ENCODE measurements at places on chromosomes 2 and 18.

DNA sequence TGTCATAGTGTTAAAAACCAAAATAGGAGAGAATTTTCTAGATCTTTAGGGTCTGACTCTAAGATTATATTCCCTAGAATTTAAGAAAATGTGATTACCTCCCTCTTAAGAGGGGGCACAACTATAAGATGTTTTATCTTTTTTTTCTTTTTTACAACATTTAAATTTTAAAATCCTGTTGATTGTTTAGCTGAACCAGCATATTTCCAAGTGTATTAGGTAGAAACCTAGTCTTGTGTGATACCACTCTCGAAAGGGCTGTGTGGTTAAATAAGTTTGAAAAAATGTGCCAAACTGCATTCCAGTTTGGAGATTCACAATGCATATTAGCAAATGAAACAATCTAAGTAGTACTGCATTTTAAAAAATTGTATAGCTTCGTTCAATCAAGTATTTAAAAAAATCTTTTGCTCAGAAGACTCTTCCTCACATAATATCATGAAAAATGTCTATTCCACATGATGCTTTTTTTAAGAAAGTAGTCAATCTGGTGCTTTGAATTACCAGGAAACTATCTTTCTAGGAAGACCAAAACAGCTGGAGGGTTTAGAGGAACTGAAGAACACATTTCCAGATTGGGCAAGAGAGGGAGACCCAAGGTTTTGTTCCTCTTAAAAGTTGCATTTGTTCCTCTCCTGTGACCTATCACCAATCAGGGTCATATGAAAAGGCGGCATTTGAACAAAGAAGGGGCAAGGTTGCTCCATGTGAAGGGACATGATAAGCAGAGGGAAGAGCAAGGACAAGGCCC, 98.8 kb downstream of the DPP4 start:
- DNase-seq: no peak

GRCh38 chr2:96195410-96196066, 13.1 kb downstream of the STARD7 start:
- no peak for DNase-seq

GRCh38 chr2:176167398-176167797, 10.3 kb downstream of the HOXD3 start:
- no peak for DNase-seq

DNA sequence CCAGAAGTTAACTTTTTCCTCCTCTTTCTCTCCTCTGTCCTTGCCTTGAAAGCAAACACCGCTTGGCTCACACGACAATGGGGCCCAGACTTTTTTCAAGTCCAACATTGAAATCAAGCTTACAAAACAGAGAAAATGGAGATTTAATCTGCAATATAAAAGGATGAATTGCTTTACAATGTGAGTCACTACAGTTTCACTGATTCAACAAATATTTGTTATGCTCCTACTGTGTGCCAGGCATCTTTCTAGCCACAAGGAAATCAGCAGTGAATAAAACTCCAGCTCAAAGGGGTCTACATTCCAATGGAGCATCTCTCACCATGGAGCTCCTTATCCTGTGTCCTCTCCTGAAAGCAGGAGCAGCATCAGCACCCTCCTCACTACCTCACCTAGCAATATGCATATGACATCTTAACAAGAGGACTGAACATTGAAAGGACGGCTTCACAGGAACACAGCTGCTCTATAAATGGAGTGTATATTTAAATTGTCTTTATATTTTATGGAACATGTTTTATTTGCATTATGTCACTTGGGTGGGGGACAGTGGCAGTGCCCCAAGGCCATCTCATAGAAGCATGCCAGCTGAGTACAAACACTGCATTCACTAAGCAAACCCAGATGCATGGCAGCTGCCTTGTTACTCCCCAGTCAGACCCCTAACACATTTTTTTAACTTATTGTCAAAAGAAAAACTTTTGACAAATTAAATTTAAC, 39.5 kb downstream of the PKDCC start:
- no peak for DNase-seq

DNA sequence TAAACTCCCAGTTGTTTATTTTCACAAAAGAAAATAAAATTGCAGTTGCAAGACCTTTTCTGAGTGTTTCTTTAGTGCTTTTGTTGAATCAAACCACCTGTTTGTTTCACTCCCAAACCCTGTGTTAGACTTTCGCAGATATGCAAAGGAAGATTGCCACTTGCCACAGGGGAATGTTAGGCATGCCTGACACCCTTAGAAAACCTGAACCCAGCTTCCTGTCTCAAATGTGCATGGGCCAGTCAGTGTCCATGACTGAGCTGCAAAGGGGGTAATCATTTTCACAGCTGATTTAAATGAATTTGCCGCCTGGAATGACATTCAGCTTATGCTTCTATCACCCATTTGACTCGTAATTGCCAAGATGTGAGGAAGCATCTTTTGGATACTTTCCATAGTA, 17.5 kb downstream of the TGOLN2 start:
- DNase-seq: no peak

DNA sequence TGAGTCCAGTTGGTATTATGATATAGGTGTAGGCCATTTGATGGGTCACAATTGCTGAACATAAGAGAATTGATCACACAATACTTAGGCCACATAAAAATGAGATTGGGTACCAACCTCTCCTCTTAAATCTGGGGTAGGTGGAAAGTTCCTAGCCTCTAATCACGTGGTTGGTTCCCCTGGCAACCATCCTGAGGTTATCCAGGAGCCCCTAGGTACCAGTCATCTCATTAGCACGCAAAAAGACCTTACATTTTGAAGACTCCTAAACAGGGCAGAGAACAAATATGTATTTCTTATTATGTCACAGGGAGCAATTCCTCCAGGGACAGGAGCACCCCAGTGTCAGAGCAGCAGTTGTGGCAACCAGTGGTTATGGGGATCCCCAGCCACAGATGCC, 12.7 kb upstream of the SELENOI start:
- no peak for DNase-seq

GRCh38 chr2:127665267-127665893, 9.9 kb downstream of the LIMS2 start:
- DNase-seq: no peak

DNA sequence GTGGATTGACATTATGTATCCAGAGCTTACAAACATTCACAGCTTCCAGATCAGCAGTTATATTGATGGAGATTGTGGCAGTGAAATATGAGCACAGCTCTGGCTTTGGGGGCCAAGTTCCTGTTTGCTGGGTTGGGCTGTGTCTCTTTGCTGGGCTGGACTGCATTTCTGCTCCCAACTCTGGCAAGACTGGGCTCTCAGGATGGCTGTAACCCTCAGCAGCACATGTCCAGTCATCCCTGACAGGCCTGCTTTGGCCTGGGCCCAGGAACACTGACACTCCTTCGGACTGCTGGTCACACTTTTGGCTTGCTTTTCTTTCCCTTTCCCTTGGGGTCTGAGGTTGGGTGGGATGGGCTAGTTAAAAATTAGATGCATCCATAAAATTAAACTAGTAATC, 17.9 kb upstream of the VPS4B start:
- DNase-seq: no peak

DNA sequence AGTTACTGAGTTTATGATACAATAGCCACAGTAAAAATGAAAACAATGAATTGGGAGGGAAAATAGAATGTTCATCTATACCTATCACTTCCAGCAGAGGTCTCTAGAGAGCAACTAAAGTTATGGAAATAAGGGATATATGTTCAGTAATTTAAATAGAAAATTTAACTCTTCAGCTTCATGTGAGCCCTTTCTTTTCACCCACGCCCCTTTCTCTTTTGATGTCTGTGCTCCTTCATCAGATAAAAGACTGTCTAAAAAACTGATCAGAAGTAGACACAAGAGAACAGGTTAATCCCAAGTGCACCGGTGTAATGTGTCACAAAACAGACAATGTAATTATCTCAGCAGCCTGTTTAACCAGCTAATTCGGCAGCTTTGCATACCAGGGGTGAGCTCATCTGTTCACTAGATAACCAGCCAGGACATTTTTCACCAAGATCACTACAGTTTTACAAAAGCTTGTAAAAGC, 238.5 kb upstream of the ERBB4 start:
- peak; percentile 32 for DNase-seq

- DNase-seq: no peak
Observed at GRCh38 chr2:170247333-170247732, 69.4 kb downstream of the MYO3B start.

GRCh38 chr2:117953231-117953630, 60.6 kb downstream of the CCDC93 start:
- DNase-seq: no peak

DNA sequence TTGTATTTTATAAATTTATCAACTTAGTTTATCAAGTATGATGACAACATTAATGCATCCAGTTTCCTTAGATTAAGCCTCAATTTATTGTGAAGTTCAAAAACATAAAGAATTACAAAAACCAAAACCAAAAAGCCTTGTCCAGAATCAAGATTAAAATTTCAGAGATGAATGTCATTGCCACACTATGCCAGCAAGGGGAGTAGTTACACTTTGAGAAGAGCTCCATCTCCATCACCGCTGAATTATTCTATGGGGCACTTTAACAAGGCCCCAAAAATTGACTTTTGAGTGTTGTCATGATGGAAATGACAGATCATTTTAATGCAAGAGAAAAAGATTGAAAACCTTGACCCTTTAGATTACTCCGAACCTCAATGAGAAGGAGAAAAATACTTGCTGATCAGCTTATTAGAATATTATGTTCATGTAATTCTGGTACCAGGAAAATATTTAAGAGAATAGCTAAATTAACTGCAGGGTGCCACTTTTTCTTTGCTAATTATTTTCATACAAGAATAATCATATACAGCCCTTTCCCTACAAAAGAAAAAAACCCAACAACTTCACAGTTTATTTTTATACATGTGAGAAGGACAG, 152.5 kb upstream of the AQP4 start:
- DNase-seq: no peak

DNA sequence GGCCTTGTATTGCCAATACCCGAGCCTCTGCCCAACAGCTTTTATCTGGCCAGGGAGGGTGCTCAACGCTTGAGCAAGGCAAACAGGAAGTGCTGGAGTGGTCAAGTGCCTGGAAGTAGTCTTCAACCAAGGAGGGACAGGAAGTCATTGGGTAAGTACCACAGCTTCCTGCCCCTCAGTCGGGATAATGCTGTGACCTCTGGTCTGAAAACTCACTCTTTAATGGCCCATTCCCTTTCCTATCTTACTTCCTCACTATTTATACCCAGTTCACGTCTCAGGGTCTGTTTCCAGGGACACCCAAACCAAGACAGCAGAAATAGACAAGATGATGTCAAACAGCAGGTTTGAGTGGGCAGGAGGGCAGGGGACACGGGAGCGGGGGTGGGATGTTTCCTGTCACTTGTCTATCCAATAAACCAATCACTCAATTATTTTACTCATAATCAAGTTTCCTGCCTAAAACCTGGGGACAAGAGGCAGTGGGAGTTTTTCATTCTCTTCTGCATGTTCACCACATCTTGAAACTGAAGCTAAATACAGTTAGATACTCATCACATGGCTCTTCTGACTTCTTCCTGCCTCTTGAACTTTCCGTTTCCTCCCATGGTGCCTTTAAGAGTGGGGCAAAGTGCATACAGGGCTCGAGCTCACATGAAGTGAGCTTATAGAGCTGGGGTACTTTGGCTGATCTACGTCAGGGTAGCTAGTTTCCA, 68.9 kb upstream of the CAB39 start:
- no peak for DNase-seq

- no peak for DNase-seq
Observed at GRCh38 chr18:79856119-79857007, 58.6 kb downstream of the KCNG2 start.

DNA sequence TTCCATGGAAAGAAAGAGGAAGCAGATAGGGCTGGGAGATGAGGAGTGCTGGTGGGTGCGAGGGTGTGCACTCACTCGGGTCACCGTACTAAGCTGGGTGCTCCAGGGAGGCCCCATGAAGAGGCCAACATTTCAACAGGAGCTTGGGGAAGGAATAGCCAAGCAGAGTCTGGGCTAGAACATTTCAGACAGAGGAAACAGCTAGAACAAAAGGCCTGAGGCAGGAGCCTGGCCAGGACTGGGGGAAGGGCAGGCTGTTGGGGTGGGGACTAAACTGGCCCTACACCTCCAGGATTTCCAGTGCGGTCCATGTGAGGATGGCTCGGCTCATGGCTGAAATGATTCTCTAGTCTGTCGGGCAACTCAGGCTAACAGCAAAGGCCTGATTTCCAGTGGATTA, 90.8 kb downstream of the ZFP36L2 start:
- no peak for DNase-seq

DNA sequence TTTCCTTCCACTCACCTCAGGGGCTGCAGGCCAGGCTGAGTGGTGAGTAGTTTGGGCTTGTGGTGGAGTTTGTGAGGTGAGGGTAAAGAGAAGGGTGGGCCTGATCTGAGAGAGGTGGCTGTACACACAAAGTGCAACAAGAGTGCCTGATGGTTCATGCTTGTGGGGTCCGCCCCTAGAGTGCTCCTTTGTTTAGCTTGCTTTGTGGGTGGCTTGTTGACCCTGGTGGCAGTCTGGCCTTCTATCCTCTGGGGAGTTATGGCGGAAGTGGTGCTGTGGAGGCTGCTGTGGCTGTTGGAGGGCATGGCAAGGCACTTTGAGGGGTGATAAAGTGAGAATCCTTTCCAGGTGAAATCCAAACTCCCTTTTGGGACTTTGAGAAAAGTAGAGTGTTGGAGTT, 10.6 kb downstream of the UBE2F start:
- DNase-seq: no peak

DNA sequence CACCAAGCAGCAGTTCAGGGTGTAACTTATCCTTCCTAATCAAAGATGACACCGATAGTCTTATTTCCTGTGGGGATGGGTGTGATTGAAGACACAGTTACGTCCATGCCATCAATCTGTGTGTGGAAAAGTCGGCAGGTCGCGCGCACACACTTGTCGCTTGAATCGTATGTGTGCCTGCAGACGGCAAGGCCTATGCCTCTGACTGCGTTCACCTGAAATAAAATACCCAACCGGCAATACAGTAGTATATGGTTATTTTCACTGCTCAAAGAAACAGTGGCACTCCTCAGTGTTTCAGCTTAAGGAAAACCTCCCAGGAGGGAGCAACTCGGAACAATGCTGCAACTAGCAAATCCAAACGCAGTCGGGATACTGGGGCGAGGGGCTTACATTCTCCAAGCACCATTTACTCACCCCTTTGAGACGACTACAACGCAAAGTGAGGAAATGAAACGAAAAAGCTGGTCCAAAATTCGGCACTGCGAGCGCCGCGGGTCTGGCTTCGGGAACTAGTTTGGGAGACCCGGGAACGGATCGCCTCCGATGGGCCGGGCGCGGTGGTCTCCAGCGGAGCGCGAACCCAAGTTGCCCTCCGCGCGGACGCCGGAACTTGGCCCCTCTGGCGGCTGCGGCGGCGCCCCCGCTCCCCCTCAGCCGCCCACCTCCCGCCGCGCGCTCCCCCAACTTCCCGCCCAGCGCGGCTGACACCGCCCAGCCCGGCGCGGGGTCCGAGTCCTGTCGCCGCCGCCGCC, 675 bp downstream of the PRKD3 start:
- DNase-seq: no peak

GRCh38 chr2:105754011-105754410, 9.3 kb downstream of the NCK2 start:
- no peak for DNase-seq
